ENCODE measurements at places on chromosomes 1 and 21.

- no peaks in the 10 kb centered on the region for H3K36me3 ChIP-seq
- H3K27me3 ChIP-seq: peaks cover 13% of the 10 kb centered on the region
- no peak overlapping the region for H3K4me3 ChIP-seq
- no peak for DNase-seq
- no peak overlapping the region for H3K27ac ChIP-seq
These were observed 2.9 kb downstream of the CD1B start for GRCh38 chr1:158328426-158328825.

- H3K27me3 ChIP-seq: peaks cover 8% of the 10 kb centered on the region
- H3K4me1 ChIP-seq: no peaks in the 10 kb centered on the region
- H3K36me3 ChIP-seq: no peaks in the 10 kb centered on the region
- no peak for DNase-seq
These were observed 164.3 kb downstream of the KIF26B start for GRCh38 chr1:245319094-245319493.

- no peaks in the 10 kb centered on the region for H3K27me3 ChIP-seq
- no peaks in the 10 kb centered on the region for H3K36me3 ChIP-seq
- no peak for DNase-seq
- no peak overlapping the region for H3K27ac ChIP-seq
- H3K4me1 ChIP-seq: no peaks in the 10 kb centered on the region
These were observed 133.6 kb downstream of the DPYD start for GRCh38 chr1:97787231-97787630.

GRCh38 chr1:212899845-212900244 is 41.8 kb downstream of the FLVCR1 start:
- no peaks in the 10 kb centered on the region for H3K27me3 ChIP-seq
- no peak overlapping the region for H3K27ac ChIP-seq
- no peak overlapping the region for H3K4me3 ChIP-seq
- no peak for DNase-seq
- H3K4me1 ChIP-seq: no peaks in the 10 kb centered on the region
- peaks cover 39% of the 10 kb centered on the region for H3K36me3 ChIP-seq

DNA sequence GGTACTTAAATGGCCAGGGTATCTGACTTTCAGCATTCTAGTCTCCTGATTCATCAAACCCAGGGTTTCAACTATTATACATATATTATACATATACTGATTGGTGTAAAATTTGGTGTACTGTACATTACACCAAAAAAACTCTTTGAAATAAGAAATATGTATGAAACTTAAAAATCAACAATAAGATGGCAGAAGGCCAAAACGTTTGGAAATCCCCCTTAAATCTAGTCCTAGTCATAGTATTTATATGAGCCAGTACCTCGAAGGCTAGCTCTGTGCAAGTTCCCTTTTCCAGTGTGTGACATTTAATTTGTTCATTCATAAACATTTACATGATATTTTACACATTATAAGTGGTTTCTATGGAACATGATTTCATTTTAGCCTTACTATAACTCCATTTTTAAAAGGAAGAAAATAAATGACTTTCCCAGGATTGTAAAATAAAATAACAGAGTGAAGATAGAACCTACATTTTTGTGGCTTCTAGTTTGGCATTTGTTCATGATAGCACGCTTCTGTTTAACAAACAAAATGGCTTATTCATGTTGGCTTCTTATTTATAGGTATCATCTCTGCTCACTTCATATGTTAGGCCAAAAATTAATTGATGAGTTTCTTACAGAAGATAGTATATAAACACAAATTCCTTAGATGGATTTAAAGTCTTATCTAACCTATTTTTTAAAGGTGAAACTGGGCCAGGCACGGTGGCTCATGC is 18.8 kb upstream of the ZNF281 start:
- H3K27ac ChIP-seq: no peak overlapping the region
- H3K4me3 ChIP-seq: no peak overlapping the region
- no peak for DNase-seq
- H3K36me3 ChIP-seq: no peaks in the 10 kb centered on the region
- no peaks in the 10 kb centered on the region for H3K27me3 ChIP-seq

DNA sequence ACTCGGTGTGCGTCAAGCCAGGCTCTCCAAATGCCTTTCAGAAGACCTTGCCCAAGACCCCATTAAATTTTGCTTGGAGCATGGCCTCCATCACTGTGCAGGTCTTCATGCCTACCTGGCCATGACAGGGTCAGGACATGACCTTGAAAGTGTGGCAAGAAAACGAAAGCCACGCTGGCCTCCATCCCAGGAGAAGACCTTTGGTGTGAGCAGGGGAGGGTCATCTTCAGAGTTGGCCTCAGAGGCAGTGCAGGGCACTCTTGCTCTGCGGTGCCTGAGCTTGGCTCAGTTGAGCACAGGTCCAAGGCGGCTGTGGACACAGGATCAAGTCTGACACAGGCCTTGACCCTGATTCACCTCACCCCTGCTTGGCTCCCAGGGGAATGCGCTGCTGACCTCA is 181.4 kb upstream of the TMEM51 start:
- no peaks in the 10 kb centered on the region for H3K27me3 ChIP-seq
- H3K4me1 ChIP-seq: no peaks in the 10 kb centered on the region
- no peak overlapping the region for H3K27ac ChIP-seq
- no peak overlapping the region for H3K4me3 ChIP-seq

DNA sequence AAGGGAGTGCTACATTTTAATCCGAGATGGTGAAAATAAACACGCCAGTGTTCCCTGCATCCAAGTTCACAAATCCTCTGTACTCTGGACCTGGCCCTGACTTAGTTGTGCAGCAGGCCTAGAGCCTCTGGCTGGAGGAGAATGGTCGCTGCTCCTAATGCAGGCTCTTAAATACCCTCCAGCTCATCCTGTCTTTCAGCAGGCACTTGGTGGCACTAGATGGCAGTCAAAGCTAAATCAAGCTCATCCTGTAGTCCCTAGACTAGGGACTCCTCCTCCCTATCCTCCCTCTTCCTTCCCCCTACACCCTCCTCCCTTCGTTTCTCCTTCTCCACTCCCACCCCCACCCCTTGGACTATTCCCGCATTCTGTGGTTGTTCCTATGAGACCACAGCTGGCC is 41.6 kb upstream of the MTR start:
- H3K27ac ChIP-seq: no peak overlapping the region
- no peaks in the 10 kb centered on the region for H3K27me3 ChIP-seq
- no peaks in the 10 kb centered on the region for H3K4me1 ChIP-seq
- DNase-seq: peak; percentile 27

- H3K36me3 ChIP-seq: no peaks in the 10 kb centered on the region
- H3K4me1 ChIP-seq: no peaks in the 10 kb centered on the region
- no peak overlapping the region for H3K4me3 ChIP-seq
- H3K27me3 ChIP-seq: no peaks in the 10 kb centered on the region
These were observed 249.2 kb downstream of the MATN1 start for GRCh38 chr1:30473922-30474817.

DNA sequence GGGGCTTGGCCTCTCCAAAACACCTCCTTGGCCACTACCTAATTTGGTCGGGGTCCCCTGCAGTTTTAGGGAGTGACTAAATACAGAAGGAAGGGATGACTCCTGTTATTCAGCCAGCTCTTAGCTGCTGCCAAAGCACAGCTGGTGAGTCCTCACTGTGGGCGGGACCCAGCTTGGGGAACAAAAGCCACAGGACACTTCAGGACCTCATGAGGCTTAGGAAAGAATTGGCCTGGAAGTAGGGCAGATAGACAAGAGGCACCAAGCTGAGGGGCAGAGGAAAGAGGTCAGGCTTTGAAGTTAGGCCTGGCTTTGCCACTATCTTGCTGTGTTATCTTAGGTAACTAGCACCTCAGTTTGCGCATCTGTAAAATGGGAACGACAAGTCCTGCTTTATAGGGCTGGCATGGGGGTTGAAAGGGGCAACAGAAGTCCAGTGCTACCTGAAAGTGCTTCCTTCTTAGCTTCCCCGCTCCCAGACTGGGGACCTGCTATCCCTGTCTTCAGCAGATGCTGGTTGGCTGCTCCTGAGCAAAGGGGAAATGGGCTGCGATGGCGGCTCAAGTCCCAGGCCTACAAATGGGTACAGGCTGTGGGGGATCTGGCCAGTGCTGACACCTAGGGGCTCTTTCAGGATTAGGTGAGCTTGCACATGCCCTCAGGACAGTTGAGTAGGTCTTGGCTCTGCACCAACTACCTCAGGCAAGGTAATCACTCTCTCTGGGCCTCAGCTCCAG is 15.7 kb downstream of the IFI6 start:
- no peak overlapping the region for H3K4me3 ChIP-seq
- DNase-seq: peak; percentile 57
- no peaks in the 10 kb centered on the region for H3K27me3 ChIP-seq
- H3K27ac ChIP-seq: no peak overlapping the region

DNA sequence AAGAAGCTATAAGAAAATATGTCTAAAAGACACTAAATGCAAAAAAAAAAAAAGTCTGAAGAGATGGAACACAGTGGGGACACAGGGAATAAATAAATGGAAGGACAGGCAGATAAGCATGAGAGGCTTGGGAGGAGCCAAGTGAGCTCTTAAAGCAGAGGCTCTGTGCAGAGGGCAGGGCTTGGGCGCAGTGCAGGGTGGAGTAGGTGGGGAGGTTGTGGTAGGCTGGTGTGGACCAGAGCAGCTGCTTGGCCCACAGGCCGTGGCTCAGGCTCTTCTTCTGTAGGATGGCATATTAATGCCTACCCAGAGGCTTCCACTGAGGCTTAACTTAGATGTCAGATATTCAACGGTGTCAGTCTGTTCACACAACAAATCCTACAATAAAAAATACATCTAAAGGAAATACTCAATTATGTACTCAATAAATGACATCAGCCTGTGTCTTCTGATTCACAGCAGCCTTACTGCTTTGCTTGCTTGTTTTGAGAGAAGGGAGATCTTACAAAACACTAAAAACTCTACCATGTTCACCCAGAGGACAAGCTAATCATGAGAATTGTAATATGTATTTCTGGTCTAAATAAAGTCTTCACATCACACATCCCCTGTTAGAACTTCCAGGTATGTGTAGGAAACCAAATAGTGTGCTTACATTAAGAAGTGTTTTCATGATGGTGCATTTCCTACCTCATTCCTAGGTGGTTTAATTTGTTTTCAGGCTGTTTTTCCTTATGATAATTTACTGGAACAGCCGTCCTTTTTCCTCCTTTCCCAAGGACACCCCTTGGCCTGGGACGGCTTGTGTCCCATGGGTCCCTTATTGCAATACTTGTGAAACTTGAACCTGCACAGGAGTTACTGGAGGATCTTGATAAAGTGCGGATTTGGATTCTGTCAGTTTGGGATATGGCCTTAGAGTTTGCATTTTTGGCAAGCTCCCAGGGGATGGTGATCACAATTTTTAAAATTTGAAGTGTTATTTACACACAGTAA is 24.9 kb downstream of the DIP2A start:
- H3K27ac ChIP-seq: no peak overlapping the region
- no peak overlapping the region for H3K4me3 ChIP-seq
- DNase-seq: peak; percentile 9
- peaks cover 10% of the 10 kb centered on the region for H3K4me1 ChIP-seq

GRCh38 chr21:17901458-17902079 is 82.4 kb upstream of the C21orf91 start:
- no peaks in the 10 kb centered on the region for H3K4me1 ChIP-seq
- H3K4me3 ChIP-seq: no peak overlapping the region
- no peak overlapping the region for H3K27ac ChIP-seq
- H3K27me3 ChIP-seq: no peaks in the 10 kb centered on the region

- H3K36me3 ChIP-seq: no peaks in the 10 kb centered on the region
- no peak overlapping the region for H3K27ac ChIP-seq
- DNase-seq: no peak
- H3K4me3 ChIP-seq: no peak overlapping the region
- H3K4me1 ChIP-seq: no peaks in the 10 kb centered on the region
These were observed 589.7 kb downstream of the LMO4 start for GRCh38 chr1:87918398-87918797.

- H3K4me1 ChIP-seq: peaks cover 6% of the 10 kb centered on the region
- H3K27ac ChIP-seq: no peak overlapping the region
- peaks cover 99% of the 10 kb centered on the region for H3K36me3 ChIP-seq
- no peak overlapping the region for H3K4me3 ChIP-seq
- no peaks in the 10 kb centered on the region for H3K27me3 ChIP-seq
These were observed 11.6 kb downstream of the ENO1 start for GRCh38 chr1:8866792-8867415.

- peak overlapping the region; percentile 99 for H3K27ac ChIP-seq
- H3K27me3 ChIP-seq: no peaks in the 10 kb centered on the region
- no peak for DNase-seq
- peaks cover 65% of the 10 kb centered on the region for H3K4me1 ChIP-seq
These were observed 3.2 kb downstream of the ID3 start for GRCh38 chr1:23555986-23556634.

- no peak overlapping the region for H3K27ac ChIP-seq
- H3K36me3 ChIP-seq: no peaks in the 10 kb centered on the region
- peak; percentile 12 for DNase-seq
- no peaks in the 10 kb centered on the region for H3K4me1 ChIP-seq
- no peak overlapping the region for H3K4me3 ChIP-seq
- no peaks in the 10 kb centered on the region for H3K27me3 ChIP-seq
These were observed 27.4 kb downstream of the DUSP10 start for GRCh38 chr1:221714227-221715152.

- H3K27me3 ChIP-seq: no peaks in the 10 kb centered on the region
- no peak overlapping the region for H3K4me3 ChIP-seq
- DNase-seq: no peak
These were observed 38.3 kb downstream of the CD34 start for GRCh38 chr1:207872621-207873020.

DNA sequence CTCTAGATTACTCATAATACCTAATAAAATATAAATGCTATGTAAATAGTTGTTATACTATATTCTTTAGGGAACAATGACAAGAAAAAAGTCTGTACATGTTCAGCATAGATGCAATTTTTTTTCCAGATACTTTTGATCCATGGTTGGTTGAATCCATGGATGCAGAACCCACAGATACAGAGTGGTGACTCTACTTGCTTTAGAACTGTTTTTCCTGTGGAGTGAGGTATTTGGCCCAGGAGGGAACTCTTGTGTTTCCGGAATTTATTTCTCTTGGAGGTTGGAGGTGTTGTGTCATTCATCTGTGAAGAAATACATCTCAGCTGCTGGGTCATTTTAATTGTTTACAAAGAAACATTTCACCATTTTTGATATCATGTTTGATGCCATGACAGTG is 28.7 kb downstream of the TMEM200B start:
- no peaks in the 10 kb centered on the region for H3K27me3 ChIP-seq
- peaks cover 67% of the 10 kb centered on the region for H3K36me3 ChIP-seq
- no peak overlapping the region for H3K27ac ChIP-seq
- no peak overlapping the region for H3K4me3 ChIP-seq

DNA sequence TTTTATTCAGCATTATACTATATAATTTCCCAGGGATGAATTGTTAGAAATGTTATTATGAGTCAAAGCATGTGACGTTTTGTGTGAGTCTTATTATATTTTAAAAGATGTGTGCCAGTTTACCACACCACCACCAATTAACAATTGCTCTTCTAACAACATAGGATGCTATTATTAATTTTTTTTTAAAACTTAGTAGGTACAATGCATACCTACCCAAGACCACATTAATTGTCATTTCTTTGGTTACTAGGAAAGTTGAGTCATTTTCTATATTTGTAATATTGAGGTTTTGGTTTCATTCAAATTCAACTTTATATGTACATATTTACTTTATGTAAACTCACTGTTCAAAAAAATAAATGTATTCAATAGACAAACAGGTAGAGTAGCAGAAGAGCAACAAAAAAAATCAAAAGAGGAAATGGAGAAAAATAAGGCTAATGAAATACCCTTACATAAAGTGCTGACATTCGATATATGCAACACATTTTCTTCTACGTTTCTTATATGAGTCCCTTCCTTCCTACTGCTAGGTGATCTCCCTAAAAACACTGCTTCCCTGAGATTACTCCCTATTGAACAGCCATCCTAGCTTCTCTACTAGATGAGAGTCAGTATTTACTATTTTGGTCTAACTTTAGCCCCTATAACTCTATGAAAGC is 9.6 kb downstream of the GCLM start:
- peaks cover 20% of the 10 kb centered on the region for H3K36me3 ChIP-seq
- H3K4me1 ChIP-seq: peaks cover 13% of the 10 kb centered on the region
- H3K4me3 ChIP-seq: no peak overlapping the region
- no peak overlapping the region for H3K27ac ChIP-seq

- DNase-seq: no peak
- no peaks in the 10 kb centered on the region for H3K36me3 ChIP-seq
- no peaks in the 10 kb centered on the region for H3K27me3 ChIP-seq
- H3K4me3 ChIP-seq: no peak overlapping the region
These were observed 240.1 kb downstream of the RHOU start for GRCh38 chr1:228975238-228975907.
